NCI-H2029 (cell line): ENCODE measurements at places on chromosomes 2 and 18.

GRCh38 chr18:38402509-38402908 lies 836.9 kb upstream of the CELF4 start:
- no peak for DNase-seq

GRCh38 chr2:197705912-197706838 lies 1.0 kb downstream of the MARS2 start:
- DNase-seq: no peak

DNA sequence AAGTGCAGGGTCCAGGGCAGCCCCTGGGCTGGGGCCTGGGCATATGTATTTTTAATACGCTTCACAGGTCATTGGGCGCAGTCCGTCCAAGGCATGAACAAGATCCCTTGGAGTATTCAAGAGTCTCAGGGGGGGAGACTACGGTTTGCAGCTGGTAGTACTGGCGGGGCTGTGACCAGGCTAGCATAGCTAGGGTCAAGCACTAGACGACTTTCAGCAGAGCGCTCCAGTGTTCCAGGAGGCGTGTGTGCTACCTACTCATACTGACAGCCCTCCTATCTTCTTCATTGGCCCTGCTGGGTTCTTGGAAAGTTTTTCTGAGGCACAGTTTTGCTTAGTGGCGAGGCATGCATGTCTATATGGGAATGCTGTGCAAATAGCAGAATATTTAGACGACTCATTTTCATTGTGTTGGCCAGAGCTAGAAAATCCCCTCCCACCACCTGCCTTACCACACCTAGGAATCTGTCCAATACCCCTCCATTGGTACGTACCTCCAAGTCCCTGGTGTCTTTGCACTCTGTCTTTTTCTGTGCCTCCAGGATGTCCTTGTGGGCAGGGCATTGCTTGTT lies 68.2 kb downstream of the GLI2 start:
- no peak for DNase-seq

DNA sequence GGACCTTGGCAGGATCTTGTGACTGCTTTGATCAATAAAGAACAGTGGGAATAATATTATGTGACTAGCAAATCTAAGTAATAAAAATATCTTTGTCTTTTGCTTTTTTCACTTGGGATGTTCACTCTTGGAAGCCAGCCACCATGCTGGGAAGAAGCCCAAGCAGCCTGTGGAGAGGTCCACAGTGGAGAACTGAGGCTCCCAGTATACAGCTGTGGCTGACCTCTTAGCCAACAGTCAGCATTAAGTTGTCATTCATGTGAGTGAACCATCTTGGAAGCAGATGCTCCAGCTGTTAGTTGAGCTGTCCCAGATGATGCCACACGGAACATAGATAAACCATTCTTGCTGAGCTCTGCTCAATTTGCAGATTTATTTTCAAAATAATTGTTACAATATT lies 160.0 kb downstream of the OSR1 start:
- no peak for DNase-seq

DNA sequence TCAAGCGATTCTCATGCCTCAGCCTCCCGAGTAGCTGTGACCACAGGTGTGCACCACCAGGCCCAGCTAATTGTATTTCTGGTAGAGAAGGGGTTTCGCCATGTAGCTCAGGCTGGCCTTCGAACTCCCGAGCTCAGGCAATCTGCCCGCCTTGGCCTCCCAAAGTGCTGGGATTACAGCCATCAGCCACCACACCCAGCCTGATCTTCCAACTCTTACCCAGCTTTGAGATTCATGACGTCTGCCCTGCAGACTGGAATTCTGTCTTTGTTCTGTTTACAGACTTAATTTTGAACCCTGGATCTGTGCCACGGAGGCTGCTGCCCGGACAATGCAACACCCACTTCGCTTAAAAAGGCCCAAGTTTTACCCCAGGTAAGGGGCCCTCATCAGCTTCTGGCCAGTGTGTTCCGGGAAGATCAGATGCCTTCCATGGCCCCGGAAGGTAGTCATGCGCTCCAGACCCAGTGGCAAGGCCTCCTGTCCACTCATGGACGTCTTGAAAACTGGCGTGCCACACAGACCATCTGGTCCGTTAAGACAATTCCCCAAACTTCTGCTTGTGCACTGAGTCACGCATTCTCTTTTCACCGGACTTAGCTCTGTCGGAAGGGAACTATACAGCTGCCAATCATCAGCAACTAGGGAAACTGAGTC lies 5.5 kb downstream of the PXDN start:
- no peak for DNase-seq

DNA sequence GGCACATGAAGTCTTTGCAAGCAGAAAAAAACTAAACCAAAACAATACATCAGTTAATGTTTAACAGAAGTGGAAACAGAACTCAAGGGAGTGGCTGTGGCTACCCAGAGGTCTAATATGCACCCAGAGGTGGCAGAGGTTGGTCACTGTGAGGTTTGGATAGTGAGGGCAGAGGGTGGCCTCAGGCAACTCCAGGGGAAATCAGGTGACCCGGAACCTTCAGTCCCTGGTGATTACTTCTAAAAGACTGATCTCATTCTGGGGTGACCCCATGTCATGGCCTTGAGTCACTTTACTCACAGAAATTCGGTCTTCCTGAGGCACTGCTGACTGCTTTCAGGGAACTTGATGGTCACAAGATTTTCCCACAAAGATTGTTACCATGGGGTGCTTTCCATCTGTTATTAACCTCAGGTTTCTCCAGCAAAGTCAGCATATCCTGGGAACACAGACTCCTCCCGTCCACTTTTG lies 99.4 kb downstream of the TMEM17 start:
- no peak for DNase-seq

DNA sequence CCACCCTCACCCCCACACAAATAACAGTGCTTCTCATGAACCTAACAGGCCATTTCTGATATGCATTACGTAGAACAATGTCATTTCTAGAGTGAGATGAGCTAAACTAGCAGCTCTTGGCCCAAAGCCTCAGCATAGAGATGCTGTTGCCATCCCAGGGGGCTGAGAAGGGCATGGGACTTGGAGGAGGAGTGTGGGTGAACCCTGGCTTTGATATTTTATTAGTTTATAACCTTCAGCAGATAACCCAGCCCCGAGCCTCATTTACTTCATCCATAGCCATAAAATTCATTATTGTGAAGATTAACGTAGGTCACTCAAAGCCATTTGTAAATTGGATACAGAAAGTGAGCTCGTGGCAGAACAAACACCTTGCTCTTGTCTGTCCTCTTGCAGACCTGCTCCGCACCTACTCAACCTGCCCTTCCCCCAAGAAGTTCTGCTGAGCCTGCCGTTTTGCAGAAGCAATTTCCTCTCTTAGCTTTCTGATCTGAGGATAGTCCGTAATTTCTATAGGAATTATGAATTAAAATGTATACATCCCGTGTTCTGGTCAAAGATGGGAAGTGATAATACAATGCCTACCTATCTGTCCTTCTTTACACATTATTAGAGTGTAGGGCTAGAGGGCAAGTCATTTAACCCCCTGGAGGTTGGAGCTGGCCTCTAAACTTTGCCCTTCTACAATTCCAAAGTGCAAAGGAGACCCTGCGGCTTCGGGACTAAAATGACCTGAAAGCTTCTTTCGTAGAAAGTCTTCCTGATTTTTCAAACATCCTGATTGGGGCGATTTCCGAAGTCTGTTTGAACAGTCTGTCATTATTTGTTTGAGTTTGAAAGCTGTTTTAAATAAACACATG lies 187.4 kb downstream of the BCL2 start:
- DNase-seq: no peak

GRCh38 chr18:79379931-79380815 lies 15.6 kb upstream of the NFATC1 start:
- DNase-seq: no peak

- no peak for DNase-seq
Measured at GRCh38 chr2:132430895-132431294, 14.3 kb downstream of the GPR39 start.

- no peak for DNase-seq
Measured at GRCh38 chr2:230762317-230762896, 49.8 kb downstream of the CAB39 start.

DNA sequence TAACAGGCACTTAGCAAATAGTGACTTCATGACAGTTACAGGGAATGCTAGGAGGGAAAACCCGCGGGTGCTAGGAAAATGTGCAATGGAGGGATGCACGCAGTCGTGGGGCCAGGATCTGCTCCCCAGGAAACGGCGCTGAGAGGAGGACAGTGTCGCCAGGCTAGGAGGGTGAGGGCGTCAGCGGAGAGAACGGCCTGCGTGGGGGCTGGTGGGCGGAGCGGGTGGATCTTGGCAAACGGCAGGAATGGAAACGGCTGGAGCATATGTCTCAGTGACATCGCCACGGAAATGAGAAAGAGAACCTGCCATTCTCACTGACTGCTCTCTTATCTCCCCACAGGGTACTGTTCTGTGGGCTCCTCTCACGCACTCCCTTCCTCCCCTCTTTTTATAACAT lies 478.5 kb upstream of the ID2 start:
- no peak for DNase-seq

DNA sequence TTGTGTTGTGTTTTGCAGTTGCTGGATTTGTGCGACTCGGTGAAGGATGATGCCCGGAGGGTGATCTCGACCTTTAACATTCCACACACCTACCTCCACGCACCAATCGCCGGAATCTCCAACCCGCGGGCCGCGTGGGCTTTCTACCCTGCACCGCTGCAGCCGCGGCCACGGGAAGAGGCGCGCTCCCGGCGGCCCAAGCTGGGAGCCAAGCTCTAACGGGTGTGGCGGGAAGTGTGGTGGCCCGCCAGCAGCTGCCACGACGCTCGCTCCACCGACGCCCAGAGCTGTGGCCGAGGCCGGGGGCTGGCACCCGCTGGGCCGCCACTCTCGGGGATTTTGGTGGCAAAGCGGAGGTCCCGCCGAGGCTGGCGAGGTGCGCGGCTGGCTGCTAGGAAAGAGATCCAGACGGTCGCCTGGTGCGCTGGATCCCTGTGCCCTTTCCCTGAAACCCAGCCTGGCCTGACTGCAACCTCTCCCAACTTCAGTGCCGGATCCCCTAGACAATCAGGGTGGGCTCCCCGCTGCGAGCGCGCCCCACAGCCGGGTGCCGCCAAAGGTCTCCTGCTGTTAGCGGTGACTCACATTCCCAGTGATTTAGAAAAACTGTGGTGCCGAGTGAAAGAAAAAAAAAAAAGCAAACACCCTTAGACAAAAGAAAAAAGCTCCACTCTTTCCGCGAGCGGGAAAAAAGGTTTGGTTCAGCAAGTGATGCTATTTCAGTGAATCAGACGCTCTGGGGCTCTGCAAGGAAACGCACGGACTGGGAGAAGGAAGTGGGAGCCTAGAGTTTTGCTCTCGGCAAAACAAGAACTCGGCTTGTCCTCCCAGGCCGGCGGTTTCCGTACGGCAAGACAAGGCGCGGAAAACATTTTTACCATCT lies 2.9 kb upstream of the BCL2L11 start:
- DNase-seq: no peak

DNA sequence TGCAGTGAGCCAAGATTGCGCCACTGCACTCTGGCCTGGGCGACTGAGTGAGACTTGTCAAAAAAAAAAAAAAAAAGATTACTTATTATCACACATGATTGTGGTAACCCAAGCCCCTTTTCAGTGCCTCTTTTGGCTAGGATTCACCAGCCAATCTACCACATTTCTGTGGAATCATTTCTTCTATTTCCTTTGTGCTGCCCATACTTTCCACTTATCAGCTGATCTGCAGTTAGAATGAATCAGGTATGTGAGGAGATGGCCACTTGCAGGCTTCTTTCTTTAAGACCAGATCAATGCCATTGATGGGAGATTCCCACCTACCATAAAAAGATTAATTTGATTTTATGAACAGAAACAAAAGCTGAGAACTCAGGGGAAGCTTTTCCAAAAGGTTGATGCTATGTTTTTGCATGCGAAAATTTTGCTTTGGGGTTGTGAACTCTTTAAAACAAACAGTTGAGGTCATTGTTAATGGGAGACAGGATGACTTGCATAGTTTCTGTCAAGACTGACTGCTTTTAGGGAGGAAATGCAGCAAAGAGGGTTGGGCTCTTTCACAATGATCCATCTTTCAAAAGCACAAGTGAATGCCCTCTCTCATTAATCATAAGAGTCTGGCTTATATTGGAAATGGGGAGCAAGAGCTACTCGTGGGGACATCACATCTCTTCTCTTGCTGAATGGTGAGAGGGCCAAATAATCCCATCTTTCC lies 66.9 kb upstream of the CYP26B1 start:
- no peak for DNase-seq

GRCh38 chr2:233928594-233929351 lies 11.6 kb downstream of the TRPM8 start:
- peak; percentile 13 for DNase-seq

GRCh38 chr18:35005963-35006577 lies 35.1 kb upstream of the MAPRE2 start:
- DNase-seq: peak; percentile 25

DNA sequence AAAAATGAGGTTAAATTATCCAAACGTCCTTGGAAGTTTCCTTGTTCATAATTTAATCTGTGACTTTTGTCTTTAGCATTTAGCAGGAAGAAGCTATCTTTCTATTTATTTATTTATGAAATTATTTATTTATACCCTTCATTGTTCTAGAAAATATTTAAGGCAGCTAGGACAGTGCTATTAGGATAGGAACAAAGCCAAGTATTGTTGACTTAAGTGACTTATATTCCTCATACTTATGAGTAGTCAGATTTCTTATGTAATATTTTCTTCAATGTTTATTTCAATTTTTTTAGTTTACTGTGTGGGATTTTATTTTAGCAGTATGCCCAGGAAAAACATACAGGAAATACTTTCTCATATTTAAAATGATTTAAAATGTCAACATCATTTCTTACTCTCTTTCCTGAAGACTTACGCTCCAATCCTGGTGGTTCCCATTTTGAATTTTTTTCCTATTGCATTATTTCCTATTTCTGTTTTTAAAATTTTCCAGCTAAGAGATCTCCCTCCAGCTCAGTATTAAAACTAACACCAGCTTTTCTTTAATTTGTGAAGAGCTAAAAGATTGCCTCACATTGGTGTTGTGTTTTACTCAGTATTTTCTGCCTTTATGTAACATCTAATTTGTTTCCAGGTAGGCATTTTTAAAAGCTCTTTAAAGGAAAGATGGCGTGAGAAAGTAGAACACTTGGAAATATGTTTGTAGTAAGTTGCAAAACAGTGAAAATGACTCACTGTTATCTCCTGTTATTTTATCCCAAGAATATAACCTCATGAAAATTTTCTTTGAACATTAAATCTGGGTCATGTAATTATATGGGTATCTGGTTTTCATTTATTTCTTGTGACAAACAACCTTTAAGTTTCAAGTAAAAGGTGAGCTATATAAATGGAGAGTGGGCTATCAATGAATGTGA lies 32.2 kb downstream of the MAPRE2 start:
- no peak for DNase-seq
